ENCODE measurements at places on chromosomes 16 and 17.

GRCh38 chr16:56931271-56931891, 561 bp upstream of the HERPUD1 start:
- DNase-seq = no peak

DNA sequence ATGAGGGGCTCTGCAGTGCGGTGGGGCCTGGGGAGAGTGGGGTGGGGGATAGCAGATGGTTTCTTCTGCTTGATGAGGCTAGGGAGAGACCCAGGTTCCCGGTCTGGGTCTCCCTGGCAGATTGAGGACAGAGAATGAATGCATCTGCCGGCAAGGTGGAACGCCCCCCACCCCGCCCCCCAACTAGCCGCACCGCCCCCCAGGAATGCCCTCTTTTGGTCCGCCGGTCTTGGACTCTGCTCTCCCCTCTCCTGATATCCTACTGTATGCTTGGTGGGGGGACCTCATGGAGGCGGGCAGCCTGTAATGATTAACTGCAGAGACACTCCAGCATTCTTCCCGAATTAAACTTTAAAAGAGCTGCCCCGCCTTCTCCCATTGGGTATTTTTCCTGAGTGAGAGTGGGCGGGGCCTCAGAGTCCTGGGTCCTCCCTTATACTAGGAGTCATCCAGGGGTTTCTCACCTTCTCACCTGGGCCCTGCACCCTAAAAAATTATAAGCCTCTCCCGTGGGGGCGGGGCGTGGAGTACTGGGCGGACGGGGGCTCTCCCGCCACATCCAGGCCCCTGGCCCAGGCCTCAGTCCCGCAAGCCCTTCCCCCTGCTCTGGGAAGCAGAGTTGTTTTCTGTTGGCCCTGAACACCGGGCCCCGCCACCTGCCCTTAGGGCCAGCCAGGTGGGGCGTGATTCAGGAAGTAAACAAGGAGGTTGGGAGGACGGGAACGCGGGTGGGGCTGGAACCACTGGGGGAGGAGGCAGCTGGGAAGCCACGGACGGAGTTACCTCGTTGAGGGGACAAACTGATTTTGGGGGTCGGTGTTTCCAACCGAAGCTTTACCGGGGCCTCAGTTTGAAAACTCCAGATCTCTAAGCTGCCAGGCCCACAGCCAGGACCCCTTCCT, 1.5 kb downstream of the GRB7 start:
- DNase-seq = peak; percentile 74

GRCh38 chr17:2251098-2251497, 52.5 kb downstream of the SMG6 start:
- no peak for DNase-seq

- DNase-seq = peak; percentile 53
Observed at GRCh38 chr17:43953746-43954145, at the start of gene PYY. Gene PYY (minus strand): TSS chr17:43953940. CDS start chr17:43953483, 457 bp downstream.

DNA sequence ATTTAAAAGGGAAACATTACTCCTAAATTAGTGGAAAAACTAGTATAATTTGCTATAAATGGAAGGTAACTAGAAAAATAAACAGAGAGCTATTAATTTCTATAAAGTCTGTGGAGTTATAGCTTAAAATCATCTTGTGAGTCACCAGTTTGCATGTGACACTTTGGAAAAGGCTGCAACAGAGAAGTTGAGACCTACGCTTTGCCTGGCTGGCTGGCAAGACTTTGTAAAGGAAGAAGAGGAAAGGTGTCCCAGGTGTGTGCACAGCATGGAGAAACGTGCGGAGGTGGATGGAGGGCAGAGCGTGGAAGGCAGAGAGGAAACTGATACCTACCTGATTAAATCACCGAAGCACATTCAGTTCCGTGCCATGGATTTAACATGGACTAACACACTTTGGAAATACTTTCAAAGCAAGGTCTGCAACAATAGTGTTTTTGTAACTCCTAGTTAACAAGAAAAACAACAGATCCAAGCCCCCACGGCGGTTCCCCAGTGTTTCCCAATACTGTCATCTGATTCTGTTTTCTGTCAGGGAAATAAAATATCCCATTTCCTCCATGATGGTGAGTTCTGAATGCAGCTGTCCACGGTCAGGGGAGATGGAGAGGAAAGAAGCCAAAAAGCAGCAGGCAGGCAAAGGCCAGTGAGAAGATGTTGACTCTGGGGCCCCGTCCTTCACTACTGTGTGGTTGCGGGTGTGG, 134.8 kb downstream of the XYLT1 start:
- no peak for DNase-seq

Data from ecto neural progenitor cell (in vitro differentiated cells).